ENCODE measurements at places on chromosomes 7 and 10.
A peak's percentile ranks its signal among the peaks of the same experiment; 100 is the strongest.

DNA sequence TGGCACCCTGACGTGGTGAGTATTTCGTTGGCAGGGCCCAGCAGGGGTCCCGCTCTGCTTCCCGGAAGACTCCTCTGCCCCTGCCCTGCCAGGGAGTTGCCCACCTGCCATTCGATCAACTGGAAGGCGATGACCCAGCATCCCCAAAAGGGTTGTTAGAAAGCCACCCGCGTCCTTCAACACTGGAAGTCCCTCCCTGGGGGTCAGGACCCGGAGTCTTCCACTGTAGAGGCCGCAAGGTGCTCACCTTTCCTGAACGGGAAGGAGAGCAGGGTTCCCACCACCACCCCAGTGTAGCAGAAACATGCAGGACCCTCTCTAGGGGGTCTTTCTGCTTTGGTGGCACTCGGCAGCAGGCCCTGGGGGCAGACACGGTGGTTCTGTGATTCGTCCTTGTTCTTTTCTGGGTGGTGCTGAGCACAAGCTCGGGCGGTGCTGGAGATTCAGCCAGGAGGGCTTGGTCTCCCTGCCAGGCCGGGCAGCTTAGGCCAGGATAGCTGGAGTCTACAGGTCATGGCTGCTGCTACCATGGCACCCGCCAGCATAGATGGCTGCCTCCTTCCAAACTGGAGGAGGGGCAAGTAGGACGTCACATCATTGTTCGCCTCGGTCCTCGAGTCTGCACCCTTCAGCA, 19.6 kb upstream of the DPYSL4 start:
- no peak for DNase-seq

DNA sequence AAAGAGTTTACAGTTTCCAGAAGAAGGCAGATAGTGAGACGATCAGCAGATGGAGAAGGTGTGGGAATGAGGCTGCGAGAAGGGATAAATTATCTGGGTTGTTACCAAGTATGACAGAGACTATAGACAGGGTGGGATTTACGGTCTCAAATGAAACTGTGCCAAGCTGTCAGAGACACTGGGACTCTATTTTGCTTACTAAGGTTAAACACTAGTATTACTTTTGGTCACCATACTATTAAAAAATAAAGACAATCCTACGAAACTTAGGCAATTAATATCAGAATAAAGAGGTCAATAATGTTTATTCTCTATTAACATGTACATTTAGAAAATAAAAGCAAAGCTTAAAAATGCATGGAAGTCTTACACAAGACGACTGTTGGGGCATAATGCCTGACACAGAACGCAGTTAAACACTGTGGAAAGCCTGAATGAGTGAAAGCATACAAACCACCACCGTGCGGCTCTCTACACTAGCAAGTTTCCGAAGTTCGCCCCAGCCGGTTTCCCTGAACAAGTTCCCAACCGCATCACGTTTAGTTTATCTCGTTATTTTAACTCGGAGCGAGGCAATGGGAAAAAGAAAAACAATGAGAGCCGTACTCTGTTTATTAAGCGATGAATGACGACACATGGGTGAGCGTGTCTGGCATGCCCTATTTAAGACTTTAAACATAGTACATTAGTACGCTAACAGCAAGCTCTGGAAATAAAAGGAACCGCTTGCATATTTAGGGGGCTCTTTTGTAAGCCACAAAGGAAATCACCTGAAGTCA, 909 bp upstream of the CC2D2B start:
- peak; percentile 34 for DNase-seq

GRCh38 chr10:77643795-77644468, 6.3 kb upstream of the KCNMA1 start:
- DNase-seq = no peak

- DNase-seq = no peak
Observed at GRCh38 chr7:26365901-26366275, 74.2 kb downstream of the SNX10 start.

GRCh38 chr7:47143339-47143738, 438.6 kb downstream of the TNS3 start:
- DNase-seq = no peak

Measured in putamen (tissue), 1 donor.